ENCODE measurements at places on chromosomes 11 and 22. TPM values are rescaled to one million over a fixed set of nuclear protein-coding genes. Genes with fewer than 3 reads are reported as not detected.

Gene TUG1
- total RNA-seq: 112 TPM

Gene KCNJ1
- not detected for total RNA-seq

Gene TMEM218
- total RNA-seq: 15.8 TPM

Gene ZBTB16
- total RNA-seq: 9.0 TPM

Gene DSCAML1
- 0.07 TPM for total RNA-seq

Gene CD248
- 11.4 TPM for total RNA-seq

Gene GUCY1A2
- 20.3 TPM for total RNA-seq

Gene MRGPRX3
- total RNA-seq: not detected

Gene PDGFB
- 0.44 TPM for total RNA-seq

Gene CCDC81
- total RNA-seq: 0.74 TPM

Gene NLRP14
- total RNA-seq: not detected

Gene PITPNM1
- total RNA-seq: 25.6 TPM

Gene TMEM86A
- 5.4 TPM for total RNA-seq

Gene CNTF
- total RNA-seq: 4.6 TPM

Gene RTN4R
- 38.3 TPM for total RNA-seq

Gene DRICH1
- not detected for total RNA-seq

Measured in glutamatergic neuron (in vitro differentiated cells).